ENCODE measurements at places on chromosomes 7 and 10.

GRCh38 chr10:17240616-17241015 lies 12.6 kb downstream of the VIM start:
- peak; percentile 16 for DNase-seq

DNA sequence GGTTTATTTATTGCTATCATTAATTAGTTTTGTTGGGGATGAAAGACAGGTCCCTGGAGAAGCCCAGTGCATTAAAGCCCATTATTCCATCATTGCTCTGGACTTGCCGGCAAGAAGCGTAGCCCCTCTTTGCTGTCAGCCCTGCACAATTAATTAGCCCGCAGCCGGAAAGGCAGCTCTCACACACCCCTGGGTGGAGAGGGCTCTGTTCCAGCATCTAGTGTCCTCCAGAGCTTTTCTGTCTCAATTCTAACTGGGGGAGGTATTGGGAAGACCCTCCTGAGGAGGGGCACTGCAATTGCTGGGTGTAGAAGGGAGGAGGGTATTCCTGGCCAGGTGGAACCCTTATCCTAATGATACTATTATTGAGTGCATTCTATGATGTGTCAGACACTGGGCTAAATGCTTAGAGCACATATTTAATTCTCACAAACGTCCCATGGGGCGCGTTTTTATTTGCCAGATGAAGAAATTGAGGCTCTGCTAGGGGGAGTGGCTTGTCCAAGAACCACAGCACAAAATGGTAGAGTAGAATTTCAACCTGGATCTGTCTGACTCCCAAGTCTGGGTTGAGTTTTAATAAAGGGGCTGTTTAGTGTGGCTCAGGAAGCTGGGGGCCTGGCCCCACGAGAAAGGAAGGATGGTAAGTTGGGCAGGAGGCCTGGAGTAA lies 148.1 kb upstream of the PCBD1 start:
- no peak for DNase-seq

DNA sequence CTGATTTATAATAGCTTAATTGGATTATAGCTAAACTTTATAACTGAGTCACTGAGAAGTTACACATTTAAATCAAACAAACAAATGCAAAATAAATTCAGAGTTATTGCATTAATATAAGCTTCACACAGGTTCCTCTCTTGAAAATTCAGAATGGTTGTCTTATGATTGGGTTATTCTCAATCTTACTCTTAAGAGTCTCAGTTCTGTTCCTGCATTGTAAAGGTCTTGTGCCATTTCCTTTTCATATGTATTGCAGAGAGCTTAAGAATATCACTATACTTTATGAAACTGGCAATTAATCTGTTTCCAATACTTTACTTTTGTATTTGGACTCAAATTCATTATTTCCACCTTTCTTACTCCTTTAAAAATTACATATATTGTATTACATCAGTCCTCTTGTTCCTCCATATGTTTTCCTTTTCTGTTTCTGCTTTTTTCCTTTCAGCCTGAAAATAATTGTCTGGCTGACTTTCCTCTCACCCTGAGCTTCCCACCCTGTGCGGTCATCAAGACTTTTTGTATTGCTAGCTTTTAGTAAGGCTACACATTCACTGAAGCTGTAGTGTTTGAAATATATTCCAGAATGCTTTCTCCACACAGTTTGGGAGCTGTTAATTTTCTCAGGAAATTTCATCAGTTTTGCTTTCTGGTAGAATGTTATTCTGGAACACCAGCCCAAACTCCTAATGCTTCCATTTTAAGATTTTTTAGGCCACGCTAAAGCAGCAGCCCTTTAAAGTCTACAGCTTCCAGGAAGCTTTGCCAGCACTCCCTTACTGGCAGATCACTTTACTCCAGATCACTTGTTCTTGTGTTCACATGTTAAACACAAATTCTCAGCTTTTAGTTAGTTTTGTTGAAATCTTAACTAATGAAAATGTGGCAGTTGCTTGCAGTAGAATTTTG lies 139.4 kb downstream of the KCND2 start:
- no peak for DNase-seq

GRCh38 chr7:120731271-120731670 lies 126.7 kb downstream of the TSPAN12 start:
- no peak for DNase-seq

DNA sequence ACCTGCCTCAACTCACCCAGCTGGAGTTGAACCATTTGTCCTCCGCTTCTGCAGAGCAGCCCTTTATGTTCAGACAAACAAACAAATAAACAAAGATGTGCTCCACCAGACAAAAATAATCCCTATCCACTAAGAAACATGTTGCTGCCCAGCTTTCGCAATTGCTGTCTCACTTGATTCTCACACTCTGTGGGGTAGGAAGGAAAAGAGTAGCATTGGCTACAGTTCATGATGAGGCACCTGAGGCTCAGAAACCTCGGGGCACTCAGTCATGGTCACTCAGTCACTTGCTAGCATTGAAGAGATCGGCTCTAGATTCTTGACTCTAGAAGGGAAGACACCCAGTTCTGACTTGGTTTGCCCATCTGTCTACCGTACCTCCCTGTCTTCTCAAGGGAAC lies 88.0 kb upstream of the ZMIZ1 start:
- DNase-seq, result no peak

GRCh38 chr7:45573661-45574415 lies at the start of gene ADCY1:
TSS of gene ADCY1 (plus strand) at chr7:45574368. CDS start at chr7:45574544, 176 bp downstream.
- no peak for DNase-seq

- DNase-seq, result no peak
These were observed 722.2 kb downstream of the PARD3 start for GRCh38 chr10:34092891-34093290.

DNA sequence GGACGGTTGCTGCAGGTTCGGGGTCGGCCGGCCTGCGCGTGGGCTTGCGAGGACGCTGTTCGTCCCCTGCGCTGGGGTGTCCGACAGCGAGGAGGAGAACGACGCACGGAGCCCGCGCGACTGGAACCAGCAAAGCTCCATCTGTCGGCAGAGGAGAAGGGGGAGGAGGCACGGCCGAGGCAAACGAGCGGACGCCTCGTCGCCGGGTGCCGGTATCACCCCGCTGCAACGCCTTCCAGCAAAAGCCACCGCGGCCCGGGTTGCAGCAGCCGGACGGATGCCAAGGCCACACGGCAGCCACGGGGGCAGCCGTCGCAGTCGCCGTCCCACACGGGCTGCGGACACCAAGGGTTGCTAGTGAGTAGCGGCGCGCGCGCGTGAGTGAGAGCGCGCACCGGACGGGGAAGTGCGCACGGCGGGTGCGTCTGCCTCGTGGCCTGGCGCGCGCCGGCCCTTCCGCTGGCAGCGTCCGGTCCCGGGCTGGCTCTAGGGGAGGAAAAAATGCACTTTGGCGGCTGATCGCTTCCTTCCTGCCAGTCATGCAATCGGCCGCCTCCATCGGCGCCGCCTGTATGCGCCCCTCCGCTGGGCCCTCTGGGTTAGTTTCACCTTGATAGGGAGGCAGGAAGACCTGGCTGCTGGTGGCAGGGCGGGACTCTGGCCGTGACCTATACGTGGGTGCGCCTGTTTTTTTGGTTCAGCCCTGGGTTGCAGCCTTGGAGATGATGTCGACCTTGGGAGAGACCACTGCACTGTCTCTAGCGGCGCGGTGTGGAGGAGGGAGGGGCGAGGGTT lies 434 bp downstream of the STAMBPL1 start:
- DNase-seq, result peak; percentile 73

DNA sequence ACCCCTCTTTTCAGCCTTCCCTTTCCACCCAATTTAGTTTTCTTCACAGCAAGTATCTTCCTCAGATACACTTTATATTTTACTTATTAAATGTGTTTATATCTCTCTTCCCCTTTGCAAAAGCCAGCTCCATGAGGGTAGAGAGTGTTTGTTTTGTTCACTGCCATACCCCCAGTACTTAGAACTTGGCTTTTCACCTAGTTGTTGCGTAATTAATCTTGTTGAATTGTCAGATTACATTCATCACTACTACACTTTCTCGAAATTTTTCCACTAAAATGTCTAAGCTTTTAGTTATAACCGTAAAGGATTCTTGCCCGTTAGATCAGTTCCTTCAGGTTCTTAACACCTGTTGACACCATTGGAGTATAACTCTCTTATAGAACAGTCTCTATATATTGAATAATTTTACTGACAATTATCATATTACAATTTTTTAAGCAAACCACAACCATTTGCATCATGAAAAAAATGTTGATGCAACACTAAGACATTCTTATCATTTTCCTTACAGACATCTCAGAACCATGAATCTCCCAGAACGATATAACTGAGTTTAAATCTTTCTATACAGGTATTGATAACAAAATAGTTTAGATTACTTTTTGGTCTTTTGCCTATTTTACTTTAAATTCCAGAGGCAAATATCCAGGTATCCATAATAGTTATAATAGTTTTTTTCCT lies 29.9 kb downstream of the VWDE start:
- DNase-seq, result no peak

GRCh38 chr10:71836596-71836974 lies 14.5 kb downstream of the PSAP start:
- peak; percentile 73 for DNase-seq

DNA sequence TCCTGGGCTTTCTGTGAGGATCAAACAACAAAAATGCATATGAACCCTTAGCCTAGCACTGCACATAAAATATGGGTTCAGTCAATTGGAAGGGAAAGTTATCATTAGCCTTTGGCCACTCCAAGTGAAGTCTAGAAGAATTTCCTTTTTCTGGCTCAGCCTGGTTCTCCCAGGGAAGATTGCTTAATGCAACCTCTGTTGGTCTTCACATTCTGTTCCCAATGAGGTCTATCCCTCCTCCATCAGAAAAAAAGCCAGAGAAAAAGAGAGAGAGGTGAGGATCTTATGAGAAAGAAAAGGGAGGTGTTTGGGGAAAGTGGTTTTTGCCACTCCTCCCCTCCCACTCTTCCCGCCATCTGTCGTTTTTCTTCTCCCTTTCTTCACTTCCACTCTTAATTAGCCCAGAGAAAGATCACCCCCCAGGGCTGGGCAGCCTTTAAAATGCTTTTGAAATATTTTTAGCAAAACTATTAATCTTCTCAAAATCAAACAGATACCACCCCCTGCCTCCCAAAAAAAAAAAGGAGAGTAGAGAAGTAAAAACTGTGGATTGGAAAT lies 31.1 kb downstream of the CPVL start:
- DNase-seq, result no peak

DNA sequence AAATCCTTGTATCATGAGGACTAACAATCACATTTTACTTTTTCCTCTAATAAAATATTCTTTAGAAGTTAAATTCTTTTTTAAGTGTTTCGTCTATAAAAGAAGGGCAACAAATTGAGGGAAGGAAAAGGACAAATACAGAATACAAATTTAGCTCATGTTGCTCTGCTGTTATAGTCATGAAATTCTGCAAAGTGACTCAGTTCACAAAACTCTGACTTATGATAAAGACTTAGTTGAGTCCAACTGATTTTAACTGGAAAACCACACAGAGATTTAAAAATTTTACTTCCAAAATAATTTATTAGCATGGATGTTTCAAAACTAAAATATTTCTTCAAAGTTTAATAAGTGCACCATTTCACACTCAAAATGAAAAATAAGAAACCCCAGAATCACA lies 75.0 kb upstream of the GPR22 start:
- no peak for DNase-seq

GRCh38 chr10:81996927-81997326 lies 121.9 kb downstream of the NRG3 start:
- peak; percentile 4 for DNase-seq

DNA sequence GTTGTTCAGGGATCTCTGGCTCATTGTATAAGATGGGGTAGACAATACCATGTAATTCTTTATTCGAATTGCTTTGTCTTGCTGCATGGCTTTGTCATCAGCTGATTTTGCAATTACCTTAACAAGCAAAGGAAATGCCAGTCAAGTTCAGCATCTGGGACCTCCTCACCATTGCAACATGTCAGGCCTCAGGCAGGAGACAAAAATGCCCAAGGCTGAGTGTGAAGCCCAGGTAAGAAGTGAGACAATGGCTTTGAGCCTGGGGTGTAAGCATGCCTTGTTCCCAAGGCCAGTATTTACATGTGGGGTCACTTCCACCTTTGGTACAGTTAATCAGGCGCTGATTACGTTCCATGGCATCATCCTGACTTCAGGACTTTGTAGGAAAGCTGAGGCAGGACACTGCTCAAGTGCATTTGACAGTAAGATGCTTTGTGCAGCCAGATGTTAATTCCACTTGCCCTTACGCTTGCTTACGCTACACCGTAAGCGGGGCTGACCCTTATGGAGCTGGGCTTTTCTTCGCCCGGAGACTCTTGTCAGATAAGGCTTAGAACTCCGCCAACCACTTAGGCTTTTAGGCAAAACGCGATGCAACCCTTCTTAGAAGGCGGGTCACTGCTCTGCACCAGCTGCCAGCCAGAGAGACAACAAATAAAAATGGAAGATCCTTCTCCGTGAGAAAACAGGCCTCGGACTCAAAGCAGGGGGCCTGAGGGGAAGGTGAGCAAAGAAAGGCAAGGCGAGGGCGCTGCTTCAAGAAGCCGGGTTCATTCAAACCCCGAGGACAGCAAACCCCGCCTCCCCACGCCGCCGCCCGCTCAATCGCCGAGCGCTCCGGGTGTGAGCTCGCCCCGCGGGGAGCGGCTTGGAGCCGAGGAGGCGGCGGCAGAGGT lies 1.3 kb upstream of the SP4 start:
- no peak for DNase-seq

DNA sequence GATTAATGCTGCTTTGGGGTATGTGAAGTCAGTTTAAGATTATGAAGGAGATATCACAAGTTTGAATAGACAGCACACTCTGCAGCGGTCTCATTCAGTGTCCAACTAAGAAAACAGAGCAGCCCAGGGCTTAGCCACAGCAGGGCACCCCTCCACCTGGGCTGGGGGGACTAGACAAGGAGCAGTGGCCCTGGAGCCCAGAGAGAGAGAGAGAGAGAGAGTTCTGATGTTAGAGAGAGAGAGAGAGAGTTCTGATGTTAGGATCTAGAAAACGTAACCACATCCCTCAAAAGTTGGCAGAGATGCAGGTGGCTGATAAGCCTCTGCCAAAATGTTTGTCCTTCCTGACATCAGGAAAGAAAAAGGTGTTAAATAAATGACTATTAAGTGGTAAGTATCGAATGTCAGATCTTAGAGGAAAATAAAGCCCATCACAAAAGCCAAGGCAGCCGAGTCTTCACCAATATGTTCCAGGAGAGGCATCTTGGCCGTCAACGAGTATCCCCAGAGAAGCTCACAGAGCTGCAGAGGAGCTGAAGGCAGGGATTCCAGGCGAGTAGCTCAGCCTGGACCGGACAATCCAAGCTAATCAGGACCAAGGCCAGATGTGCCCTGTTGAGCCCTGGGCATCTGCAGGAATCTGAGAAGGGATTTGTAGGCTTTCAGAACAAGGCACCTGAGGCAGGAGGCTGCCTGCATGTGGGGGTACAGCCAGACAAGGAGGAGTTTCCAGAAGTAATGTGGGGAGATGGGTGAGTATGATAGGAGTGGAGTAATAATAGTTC lies 150.1 kb upstream of the TCF7L2 start:
- no peak for DNase-seq

DNA sequence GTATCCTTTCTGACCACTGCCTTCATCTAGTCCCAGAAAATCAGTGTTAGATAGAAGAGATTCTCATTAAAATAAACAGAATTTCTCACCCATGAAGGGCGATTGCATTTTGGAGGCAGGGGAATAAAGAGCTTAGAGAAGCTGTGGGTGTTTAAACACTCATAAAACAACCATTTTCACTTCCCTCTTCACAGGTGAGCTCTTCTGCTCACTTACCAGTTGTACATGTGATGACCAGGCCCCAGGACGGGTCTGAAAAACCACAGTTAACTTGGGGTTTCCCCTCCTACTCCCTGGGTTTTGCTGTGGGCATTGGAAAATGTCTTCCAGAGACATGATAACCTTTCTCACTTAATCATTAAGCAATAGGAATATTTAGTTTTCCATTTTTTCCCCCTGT lies 411.6 kb upstream of the DPP6 start:
- DNase-seq, result no peak

All from dermis microvascular lymphatic vessel endothelial cell (primary cell).